ENCODE measurements at places on chromosomes 4 and X. TPM values are rescaled to one million over a fixed set of nuclear protein-coding genes. Genes with fewer than 3 reads are reported as not detected.

GRCh38 chr4:109067508-109068235 lies 234.8 kb downstream of the COL25A1 start:
- no peaks in the 10 kb centered on the region for H3K4me1 ChIP-seq
- H3K27ac ChIP-seq: no peak overlapping the region
- H3K27me3 ChIP-seq: no peaks in the 10 kb centered on the region
- no peaks in the 10 kb centered on the region for H3K36me3 ChIP-seq
- DNase-seq: no peak

The TXK gene
- 3.0 TPM for total RNA-seq

The COX7B2 gene
- not detected for total RNA-seq

The SMIM43 gene
- total RNA-seq: not detected

GRCh38 chr4:145851511-145852201 lies 87.0 kb downstream of the ZNF827 start:
- no peaks in the 10 kb centered on the region for H3K4me1 ChIP-seq
- DNase-seq: no peak
- H3K27me3 ChIP-seq: no peaks in the 10 kb centered on the region
- no peaks in the 10 kb centered on the region for H3K36me3 ChIP-seq

- no peak for DNase-seq
- no peak overlapping the region for H3K27ac ChIP-seq
- H3K36me3 ChIP-seq: no peaks in the 10 kb centered on the region
- H3K4me3 ChIP-seq: no peak overlapping the region
These were observed 5.4 kb upstream of the ASB5 start for GRCh38 chr4:176274441-176274840.

- H3K27me3 ChIP-seq: no peaks in the 10 kb centered on the region
- H3K4me3 ChIP-seq: no peak overlapping the region
- H3K4me1 ChIP-seq: no peaks in the 10 kb centered on the region
- no peaks in the 10 kb centered on the region for H3K36me3 ChIP-seq
These were observed 46.4 kb downstream of the GYG2 start for GRCh38 chrX:2875136-2875481.

DNA sequence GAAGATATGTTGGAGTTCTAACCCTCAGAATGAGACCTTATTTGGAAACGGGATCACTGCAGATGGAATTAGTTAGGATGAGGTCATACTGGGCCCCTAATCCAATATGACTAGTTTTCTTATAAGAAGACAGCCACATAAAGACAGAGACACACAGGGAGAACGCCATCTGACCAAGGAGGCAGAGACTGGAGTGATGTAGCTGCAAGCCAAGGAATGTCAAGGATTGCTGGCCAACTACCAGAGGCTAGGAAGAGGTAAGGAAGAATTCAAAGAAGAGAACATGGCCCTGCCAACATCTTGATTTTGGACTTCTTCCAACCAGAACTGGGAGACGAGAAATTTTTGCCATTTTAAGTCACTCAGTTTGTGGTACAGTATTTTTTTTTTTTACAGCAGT lies 152.8 kb upstream of the DIPK2B start:
- no peaks in the 10 kb centered on the region for H3K4me1 ChIP-seq
- DNase-seq: no peak
- no peaks in the 10 kb centered on the region for H3K27me3 ChIP-seq

The USP17L26 gene
- not detected for total RNA-seq

GRCh38 chr4:129080129-129080528 lies 13.2 kb downstream of the SCLT1 start:
- peaks cover 32% of the 10 kb centered on the region for H3K36me3 ChIP-seq
- no peak for DNase-seq
- no peaks in the 10 kb centered on the region for H3K4me1 ChIP-seq
- no peaks in the 10 kb centered on the region for H3K27me3 ChIP-seq
- H3K4me3 ChIP-seq: no peak overlapping the region

- H3K4me3 ChIP-seq: no peak overlapping the region
- no peak for DNase-seq
- no peaks in the 10 kb centered on the region for H3K27me3 ChIP-seq
- no peak overlapping the region for H3K27ac ChIP-seq
- no peaks in the 10 kb centered on the region for H3K4me1 ChIP-seq
These were observed 80.4 kb downstream of the DCUN1D4 start for GRCh38 chr4:51923343-51923742.

DNA sequence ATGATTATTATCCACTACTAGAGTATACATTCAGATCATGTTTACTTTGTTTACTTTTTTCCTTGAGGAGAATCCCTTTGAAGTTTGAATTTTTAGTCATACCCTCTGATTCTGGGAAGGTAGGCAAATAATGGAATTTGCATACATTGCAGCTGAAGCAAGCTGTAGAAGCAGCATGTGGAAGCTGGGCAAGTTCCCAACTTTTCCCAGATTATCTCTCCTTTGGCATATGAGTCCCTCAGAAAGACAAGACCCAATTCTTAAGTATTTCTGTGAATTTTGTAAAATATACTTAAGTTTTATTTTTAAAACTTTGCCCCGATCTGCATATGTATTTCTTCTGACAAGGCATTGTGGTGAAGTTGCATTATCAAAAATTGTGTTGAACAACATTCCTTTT lies 94.9 kb downstream of the CNKSR2 start:
- H3K27ac ChIP-seq: no peak overlapping the region
- no peaks in the 10 kb centered on the region for H3K36me3 ChIP-seq
- H3K4me3 ChIP-seq: no peak overlapping the region
- H3K27me3 ChIP-seq: no peaks in the 10 kb centered on the region
